ENCODE measurements at places on chromosomes 3 and 15.

- DNase-seq, result no peak
Measured at GRCh38 chr3:20051123-20051806, 11.0 kb downstream of the KAT2B start.

- no peak for DNase-seq
Measured at GRCh38 chr3:6491768-6492167, 369.1 kb upstream of the GRM7 start.

- no peak for DNase-seq
Measured at GRCh38 chr3:120438665-120439370, 12.0 kb downstream of the FSTL1 start.

DNA sequence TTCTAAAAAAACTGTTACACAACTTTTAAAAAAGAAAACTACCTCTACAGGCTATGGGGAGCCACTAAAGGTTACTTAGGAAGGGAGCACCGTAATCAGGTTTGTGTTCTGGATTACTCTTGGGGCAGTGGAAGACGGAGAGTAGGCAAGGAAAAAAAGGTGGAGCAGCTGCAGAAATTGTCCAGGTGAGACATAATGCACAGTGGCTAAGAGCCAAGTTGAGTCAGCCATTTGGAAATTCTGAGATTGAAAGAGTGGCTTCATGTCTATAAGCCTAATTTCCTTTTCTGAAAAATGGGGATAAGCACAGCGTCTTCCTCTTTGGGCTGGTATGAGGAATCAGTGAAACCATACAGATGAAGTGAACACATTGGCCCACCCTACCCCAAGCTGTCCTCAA is 195.2 kb downstream of the CADPS start:
- DNase-seq, result no peak

DNA sequence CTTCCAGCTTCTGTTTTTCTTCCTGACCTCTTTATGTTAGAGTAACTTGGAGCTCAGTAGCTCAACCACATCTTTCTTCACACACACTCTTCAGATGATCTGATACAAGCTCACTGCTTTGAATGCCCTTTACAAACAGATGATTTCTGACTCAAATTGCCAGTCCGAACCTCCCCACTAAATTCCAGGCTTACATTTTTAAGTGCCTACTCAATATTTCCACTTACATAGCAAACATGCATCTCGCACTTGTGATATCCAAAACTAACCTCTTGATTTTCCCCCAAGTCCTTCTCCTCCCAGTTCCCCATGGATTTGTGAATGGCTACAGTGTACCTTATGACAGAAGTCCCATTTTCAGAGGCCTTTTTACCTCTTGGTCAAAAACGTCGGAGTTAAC is 139.1 kb downstream of the GBE1 start:
- no peak for DNase-seq

GRCh38 chr3:167502401-167502800 is 28.6 kb upstream of the SERPINI2 start:
- no peak for DNase-seq

- no peak for DNase-seq
Measured at GRCh38 chr3:117799387-117799735, 1089.8 kb downstream of the TUSC7 start.

DNA sequence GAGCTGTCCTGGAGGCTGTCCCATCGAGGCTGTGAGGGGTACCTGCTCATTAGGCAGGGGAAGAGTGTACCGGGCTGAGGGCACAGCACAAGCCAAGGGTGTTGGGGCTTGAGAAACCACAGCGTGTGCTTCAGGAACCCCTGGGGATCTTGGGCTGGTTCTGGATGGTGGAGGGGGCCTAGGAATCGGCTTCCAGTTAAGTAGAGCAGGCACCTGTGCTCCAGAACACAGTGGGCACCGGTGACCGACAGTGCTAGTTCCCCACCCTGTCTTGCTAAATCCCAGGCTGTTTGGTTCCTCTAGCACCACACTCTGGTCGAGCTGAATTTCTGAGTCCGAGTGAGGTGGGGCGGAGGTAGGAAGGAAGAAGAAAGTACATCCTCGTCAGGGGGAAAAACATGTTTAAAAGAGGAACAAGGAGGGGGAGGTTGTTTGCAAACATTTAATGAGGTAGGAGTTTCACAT is 29.1 kb downstream of the SLC6A6 start:
- DNase-seq, result no peak

DNA sequence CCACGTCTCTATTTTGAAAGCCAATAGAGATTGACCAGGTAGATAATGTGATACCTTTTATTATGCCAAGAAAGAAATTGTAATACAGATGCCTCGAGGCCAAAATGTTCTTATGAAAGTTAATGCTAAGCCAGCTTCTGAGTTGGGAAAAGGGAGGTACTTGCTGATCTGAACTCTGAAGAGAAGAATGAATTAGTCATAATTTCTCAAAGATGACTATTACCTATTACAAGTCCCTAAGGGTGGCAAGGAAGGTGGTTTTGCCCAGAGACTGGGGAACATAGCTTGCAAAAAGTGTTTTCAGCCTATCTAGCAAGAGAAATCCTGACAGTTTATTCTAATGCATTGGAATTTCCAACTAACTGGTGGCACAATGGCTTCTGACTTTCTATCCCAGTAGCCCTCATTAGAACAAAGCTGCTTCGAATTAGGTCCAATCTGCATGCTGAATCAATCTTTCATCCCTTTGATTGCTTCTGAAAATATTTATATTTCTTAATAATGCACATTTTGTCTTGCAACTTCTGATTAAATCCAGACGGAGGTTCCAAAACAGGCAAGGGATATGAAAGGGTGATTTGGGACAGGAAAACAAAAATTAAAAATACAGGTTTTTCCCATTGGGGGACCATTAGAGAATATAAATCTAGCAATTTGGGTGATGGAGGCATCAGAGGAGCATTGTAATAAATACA is 17.7 kb upstream of the NR2F2 start:
- DNase-seq, result no peak

DNA sequence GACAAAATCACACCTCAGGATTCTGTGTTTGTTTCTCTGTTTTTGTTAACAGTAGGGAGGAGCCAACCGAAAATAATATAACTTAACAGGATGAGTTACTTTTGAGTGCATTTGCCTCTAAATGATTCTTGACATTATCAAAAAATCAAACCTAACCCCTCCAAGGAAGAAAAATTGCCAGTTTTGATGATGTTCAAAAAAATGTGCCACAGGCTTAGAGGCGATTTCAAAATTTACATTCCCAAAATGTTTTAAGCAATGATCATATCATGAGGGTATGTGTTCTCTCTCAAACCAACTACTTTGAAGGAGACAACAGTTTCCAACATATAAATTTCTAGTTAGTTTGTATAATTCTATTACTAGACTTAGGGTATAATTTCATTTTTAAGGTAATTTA is 6.7 kb downstream of the VGLL3 start:
- no peak for DNase-seq

GRCh38 chr15:91854639-91854990 is 1.1 kb downstream of the SLCO3A1 start:
- no peak for DNase-seq

DNA sequence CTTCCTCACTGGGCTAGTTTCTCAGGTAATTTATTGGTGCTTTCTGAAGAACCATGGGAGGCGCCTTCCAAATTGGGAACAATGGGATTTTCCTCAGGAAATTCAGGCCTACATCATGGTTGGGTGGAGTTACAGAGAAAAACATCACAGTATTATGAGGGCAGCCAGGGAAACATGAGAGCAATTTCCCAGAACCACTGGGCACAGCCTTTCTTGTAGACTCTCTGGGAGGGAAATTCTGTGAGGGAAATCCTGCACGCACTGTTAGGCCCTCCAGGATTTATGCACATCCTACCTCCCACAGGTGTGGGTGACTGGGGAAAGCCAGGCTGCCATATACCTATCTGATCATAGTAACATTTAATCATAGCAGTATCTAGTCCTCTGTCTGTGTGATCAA is 13.2 kb downstream of the POPDC2 start:
- no peak for DNase-seq

DNA sequence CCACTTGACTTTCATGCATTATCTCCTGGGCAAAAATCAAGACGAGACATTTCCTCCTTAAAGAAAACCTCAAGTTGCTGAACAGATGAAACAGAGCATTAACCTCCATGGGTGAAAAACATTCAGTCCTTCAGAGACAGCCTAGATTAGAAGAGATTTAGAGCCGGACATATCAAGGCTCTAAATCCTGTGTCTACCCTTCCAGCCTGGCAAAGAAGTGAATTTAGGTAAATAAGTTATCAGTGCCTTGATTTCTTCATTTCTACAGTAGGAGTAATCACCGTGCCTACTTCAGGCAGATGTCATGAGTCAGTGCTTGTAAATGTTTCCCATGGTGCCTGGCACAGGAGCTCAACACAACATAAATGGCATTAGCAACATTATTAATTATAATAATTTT is 159.3 kb upstream of the PRICKLE2 start:
- DNase-seq, result no peak

DNA sequence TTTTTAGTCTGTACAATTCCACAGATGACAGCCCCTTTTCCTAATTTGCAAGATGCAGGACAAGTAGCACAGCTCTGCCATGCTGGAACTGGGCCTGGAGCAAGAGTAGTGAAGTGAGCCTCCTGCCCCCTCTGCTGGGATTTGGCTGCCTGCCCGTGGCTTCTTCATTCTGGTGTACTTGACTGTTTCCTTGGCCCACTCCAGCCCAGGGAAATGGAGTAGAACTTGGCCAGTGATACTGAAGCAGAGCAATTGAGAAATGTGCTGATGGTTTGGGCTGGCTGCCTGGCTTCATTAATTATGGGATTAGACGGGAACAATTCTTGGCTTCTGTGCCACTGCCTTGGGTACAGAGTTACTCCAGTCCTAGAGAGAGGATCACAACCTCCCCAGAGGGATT is 2.8 kb downstream of the GPD1L start:
- no peak for DNase-seq

- no peak for DNase-seq
Measured at GRCh38 chr3:86388820-86389219, 602.1 kb downstream of the VGLL3 start.

DNA sequence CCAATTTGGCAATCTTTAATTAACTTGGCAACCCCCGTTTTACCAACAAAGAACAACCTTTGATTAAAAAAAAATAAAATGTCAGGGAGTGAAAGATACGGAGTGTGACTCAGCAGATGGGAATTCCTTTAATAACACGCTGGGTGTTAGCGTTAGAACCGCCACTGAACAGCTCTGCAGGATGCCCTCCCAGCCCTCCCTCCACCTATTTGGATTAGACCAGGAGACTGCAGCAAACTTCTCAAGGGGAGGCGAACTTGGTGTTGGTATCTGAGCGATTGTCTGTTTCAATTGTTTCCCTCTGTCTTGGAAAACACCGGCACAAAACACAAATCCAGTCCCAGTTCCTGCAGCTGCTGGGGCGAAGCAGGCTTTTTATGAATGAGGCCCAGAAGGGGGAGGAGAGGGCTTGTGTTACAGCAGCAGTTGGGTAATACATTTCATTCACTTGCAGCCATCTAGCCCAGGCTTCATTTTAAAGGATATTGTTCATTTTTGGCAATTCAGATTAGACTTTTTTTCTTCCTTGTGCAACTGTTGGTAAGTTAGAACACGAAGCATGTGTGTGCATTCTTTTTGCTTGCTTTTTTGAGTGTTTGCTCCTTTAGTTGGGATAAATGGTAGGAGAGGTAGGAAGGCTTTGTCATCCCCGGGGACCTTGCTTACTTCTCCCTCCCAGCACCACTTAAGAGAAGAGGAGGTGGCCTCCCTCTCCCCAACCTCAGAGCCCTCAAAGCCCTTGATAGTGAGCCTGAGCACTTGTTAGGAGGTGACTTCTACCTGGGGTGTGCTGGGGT is 152.3 kb downstream of the IGF1R start:
- DNase-seq, result no peak

Data from NCI-H510A treated with DMSO at 0.1 percent for 48 hours (cell line).